Left renal pelvis (tissue), 4 donors: ENCODE measurements at places on chromosomes 12 and 14. TPM values are rescaled to one million over a fixed set of nuclear protein-coding genes. Genes with fewer than 3 reads are reported as not detected.

GRCh38 chr14:39488600-39488999 is 56.4 kb upstream of the FBXO33 start:
- no peak for DNase-seq

DNA sequence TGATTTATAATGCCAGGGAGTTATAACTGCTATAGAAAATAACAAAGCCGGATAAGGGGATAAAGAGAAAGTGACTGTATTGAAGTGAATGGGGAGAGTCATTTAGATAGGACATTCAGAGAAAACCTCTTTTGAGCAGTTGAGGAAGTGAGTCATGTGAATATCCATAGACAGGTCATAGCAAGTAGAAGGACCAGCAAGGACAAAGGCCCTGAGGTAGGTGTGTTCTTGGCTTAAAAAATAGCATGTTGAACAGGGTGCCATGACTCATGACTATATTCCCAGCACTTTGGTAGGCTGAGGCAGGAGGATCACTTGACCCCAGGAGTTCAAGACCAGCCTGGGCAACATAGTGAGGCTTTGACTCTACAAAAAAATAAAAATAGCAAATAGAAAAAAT is 51.5 kb upstream of the RAP1B start:
- no peak for DNase-seq

Gene RASSF3
- polyA plus RNA-seq, result 20.9 TPM

DNA sequence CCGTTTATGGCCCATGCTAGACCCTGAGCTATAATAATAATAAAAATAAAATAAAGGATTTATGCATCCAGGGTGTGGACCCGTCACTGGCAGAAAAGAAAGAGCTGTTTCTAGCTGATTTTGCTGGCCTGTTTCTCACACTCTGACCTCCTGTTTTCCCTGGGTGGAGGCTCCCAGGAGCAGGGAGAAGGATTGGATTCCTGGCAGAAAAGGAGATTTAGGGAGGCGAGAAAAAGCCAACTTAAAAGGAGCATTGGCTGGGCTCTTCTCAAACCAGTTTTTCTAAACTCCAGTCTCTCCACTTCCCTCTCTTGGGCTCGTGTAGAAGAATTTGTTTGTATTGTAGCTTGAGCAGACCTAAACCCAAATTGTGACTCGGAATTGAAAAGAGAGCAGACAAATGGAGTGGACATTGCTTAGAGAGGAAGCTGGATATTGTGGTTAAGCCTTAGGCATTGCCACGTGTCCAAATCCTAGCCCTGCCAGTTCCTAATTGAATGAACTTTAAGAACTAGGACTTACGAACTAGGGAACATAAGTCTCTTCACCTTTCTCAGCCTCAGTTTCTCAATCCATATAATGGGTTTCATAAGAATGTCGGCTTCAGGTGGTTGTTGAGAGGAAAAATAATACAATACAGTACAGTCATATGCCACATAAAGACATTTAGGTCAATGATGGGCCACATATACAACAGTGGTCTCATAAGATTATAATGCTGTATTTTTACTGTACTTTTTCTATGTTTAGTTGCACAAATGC is 14.4 kb upstream of the TBX5 start:
- DNase-seq, result no peak

Gene RAD51AP1
- polyA plus RNA-seq, result 30.1 TPM

Gene PRPF40B
- polyA plus RNA-seq, result 20.0 TPM

Gene ITGB7
- polyA plus RNA-seq, result 0.86 TPM

DNA sequence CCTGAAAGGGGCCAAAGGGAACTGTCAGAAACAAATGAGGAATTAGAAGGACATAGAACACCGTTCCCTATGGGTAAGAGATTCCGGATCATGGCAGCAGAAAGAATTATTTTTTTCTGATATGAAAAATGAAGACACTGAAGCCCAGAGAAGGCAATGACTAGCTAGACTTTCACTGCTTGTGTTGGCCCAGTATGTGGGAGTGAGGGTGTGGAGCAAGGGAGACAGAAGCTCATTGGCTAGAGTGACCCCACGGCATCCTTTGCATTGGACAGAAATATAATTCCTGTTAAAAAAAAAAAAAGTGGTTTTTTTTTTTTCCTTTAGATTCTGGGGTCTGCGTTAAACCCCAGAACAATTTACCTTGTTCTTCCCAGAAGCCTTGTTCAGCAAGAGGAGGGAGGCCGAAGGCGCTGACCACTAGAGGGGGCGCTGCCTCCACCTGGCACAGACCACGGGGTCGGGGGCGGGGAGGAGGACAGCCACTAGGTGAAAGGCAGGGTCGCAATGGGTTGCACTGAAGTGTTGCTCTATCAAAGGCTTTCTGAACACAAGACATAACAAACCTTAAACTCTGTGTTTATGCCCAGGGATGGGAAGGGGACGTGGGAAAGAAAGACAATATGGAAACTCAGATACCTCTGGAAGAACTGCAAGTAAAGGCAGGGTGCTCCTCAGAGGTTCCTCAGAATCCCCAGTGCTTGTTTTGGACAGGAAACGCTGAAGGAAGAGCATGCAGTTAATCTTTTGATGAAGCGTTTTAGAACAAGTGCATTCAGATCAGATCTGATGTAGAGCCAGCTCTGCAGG is 156.8 kb downstream of the KCNA5 start:
- no peak for DNase-seq

GRCh38 chr12:42508913-42509460 is 80.6 kb downstream of the PRICKLE1 start:
- no peak for DNase-seq

Gene DPPA3
- 0.16 TPM for polyA plus RNA-seq
